ENCODE measurements at places on chromosomes 6 and 20.

- DNase-seq = no peak
Measured at GRCh38 chr6:47103931-47104330, 61.8 kb upstream of the ADGRF1 start.

DNA sequence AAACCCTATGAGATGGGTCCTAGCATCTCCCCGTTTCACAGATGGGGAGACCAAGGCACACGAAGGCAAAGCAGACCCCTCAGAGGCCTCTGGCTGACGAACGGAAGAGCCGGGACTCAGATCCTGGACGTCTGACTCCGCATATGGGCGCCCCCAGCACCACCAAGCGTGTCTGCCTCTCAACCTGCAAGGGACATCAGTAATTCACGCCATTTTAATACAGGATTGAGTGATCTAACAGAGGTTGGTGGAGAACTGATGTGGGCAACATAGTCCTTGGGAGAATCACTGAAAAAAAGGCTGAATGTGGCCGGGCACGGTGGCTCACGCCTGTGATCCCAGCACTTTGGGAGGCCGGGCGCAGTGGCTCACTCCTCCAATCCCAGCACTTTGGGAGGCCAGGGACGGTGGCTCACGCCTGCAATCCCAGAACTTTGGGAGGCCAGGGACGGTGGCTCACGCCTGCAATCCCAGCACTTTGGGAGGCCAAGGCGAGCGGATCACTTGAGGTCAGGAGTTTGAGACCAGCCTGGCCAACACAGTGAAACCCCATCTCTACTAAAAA, 206.6 kb downstream of the DLL1 start:
- DNase-seq = no peak

GRCh38 chr6:53623497-53623896, 42.1 kb downstream of the KLHL31 start:
- no peak for DNase-seq

- no peak for DNase-seq
Measured at GRCh38 chr6:160275511-160276003, 16.9 kb upstream of the SLC22A2 start.

GRCh38 chr6:156982168-156982567, 205.0 kb downstream of the ARID1B start:
- DNase-seq = no peak

DNA sequence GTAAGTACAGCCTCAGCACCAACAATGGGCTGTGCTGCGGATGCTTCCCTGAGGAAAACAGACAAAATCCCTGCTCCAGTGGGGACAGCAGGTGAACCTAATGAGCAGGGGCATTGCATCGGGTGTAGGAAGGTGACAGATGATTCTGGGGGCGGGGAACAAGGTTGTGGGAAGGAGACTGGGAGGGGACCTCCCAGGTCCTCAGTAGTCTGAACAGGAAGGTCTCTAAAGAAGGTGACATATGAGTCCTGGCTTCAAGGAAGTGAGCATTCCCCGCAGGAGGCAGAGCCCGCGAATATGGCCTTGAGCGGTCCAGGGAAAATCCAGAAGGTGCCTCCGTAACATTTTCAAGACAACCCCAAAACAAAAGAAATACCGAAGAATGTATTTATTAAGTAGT, 19.4 kb downstream of the ULBP1 start:
- no peak for DNase-seq

- DNase-seq = no peak
Measured at GRCh38 chr6:141874930-141875602, 257.7 kb upstream of the GJE1 start.

- DNase-seq = no peak
Measured at GRCh38 chr6:3844097-3844463, 5.1 kb upstream of the FAM50B start.
